CD4-positive, alpha-beta T cell treated with Interleukin-10 for 1 hour (primary cell): ENCODE measurements at places on chromosomes 13 and 19.

DNA sequence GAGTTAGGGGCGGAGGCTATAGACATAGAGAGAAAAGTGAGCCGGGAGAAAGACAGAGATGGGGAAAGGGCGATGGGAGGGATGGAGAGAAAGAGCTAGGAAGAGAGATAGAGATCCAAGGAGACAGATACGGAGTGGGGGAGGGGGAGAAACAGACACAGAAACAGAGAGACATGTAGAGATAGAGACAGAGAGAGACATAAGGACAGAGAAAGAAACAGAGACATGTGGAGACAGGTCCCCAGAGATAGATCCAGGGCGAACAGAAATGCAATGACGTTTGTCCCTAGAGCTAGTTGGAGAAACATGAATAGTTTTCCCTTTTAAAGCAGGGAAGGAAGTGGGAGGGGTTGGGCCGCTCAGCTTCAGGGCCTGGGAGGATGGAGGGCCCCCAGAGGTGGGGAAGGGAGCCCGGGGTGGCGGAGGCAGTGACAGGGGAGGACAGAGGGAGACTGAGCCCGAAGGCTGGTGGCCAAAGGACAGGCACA is 4.6 kb downstream of the PPP1R14A start:
- DNase-seq = no peak

GRCh38 chr13:51444922-51445321 is 7.9 kb downstream of the INTS6 start:
- peak; percentile 29 for DNase-seq

GRCh38 chr13:24254146-24254841 is 55.1 kb upstream of the C1QTNF9 start:
- peak; percentile 77 for DNase-seq

DNA sequence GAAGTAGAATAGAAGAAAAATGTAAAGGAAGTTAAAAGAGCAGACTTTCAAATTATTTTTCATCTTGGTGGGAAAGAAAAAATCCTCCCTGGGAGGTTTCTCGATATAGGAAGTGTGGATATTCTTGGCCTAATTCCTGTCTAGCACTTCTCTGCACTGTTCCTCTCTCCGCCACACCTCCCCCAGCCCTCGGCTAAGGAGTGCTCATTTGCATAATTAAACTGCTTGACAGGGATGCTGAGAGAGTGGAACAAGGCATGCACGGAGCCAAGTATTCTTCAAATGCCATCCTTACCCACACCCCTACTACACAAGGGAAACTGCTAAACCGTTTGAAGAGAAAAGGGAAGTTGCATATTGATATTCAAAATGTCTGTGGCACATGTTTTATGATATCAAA is 511.0 kb upstream of the HTR2A start:
- DNase-seq = no peak

- no peak for DNase-seq
These were observed 22.7 kb downstream of the HPN start for GRCh38 chr19:35063940-35064818.

DNA sequence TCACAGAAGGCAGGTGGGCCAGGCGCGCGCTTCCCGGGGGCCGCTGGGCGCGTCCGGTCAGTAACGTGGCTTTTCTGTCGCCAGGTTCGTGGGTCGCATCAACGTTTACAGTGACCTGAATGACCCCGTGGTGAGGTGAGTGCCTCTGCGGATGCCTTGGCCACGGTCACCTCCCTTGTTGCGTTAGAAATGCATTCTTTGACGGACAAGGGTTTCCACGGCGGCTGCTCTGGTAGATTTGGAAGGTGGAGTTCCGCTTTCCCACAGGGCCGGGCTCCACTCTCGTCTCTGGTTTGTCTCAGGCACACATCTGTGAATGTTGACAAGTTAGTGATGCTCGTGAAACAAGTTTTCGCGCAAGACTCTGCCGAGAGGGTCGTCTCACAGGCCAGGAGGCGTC is 130.0 kb downstream of the ATP11A start:
- DNase-seq = no peak

DNA sequence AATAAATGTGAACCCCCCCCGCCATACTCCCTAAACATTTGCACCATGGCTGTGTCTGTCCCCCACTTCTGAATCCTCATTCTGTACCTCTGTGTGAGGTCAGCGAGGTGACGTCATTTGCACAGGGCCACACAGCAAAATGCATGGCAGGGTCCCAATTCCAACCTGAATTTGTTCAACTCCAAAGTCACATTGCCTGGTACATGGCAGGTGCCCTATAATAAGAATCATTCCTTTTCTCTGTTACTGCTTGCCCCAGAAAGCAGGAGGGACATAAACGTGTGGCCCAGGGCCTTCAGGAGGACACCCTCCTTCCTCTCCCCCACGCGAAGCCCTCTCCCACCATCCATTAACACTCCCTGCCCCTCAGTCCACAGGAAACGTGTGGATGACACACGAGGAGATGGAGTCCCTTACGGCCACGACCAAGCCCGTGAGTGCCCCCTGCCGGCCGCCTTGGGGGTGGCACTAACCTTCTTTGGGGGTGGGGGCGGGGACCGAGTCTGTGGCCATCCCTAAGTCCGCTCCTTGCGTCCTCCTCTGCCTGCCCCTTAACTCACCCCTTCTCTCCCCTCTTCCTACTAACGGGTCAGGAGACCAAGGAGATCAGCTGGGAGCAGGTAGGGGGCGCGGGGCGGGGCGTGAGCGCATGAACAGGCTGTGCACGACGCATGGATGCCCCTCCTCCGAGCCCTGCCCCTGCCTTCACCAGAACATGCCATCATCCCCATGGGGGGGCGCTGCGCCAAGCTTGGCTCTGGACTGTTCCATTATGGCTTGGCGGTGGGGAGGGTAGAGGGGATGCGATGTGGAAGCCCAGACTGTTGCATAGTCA is 9.4 kb downstream of the HRC start:
- DNase-seq = peak; percentile 78

GRCh38 chr13:66069570-66069969 is 1160.6 kb downstream of the PCDH9 start:
- no peak for DNase-seq

DNA sequence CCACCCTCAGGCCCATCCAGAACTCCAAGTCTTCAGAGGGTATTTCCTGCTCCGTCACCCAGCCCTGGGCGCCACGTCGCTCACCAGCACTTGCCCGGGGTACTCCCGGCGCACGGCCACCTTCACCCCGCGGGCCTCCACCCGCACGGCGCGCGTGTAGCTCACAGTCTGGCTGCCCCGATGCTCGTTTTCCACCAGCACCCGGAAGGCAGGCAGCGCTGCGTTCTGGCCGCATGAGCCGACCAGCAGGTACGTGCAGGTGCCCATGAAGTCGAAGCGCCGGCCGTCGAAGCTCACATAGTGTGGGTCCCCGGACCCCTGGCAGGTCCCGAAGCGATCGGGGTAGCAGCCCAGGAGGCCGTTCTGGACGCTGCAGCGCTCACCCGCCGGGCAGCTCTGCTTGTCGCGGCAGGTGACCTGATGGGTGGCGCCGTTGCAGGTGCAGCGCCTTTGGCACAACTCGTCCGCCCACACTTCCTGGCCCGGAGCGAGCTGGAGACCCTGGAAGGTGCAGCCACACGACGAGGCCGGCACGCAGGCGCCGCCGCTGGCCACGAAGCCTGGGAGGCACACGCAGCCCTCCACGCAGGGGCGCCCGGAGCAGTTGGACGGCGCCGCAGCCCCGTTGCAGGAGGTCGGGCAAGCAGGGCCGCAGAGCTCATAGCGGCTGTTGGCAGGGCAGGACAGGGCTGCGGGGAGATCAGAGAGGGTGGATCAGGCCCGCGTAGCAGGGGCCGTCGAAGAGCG is 19.2 kb downstream of the FCGBP start:
- no peak for DNase-seq

DNA sequence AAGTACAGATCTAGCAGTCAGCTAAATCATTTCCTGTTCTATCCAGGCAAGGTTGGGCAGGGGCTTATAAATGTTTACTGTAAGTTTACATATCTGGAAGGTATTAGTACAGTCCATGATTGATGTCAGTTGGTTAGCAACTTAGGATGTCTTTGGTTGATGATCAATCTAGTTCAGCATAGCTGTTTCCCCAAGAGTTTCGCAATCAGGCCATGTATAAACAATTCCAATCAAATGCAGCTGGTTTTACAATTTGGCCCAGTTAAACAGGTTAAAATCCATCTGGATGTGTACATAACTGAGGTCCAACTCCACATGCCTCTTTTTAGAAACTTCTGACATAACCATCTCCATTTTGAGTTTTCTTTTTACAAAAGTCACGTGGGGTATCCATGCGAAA is 6.9 kb downstream of the ZNF221 start:
- DNase-seq = no peak

GRCh38 chr19:19057720-19058119 is 6.1 kb upstream of the SLC25A42 start:
- no peak for DNase-seq

DNA sequence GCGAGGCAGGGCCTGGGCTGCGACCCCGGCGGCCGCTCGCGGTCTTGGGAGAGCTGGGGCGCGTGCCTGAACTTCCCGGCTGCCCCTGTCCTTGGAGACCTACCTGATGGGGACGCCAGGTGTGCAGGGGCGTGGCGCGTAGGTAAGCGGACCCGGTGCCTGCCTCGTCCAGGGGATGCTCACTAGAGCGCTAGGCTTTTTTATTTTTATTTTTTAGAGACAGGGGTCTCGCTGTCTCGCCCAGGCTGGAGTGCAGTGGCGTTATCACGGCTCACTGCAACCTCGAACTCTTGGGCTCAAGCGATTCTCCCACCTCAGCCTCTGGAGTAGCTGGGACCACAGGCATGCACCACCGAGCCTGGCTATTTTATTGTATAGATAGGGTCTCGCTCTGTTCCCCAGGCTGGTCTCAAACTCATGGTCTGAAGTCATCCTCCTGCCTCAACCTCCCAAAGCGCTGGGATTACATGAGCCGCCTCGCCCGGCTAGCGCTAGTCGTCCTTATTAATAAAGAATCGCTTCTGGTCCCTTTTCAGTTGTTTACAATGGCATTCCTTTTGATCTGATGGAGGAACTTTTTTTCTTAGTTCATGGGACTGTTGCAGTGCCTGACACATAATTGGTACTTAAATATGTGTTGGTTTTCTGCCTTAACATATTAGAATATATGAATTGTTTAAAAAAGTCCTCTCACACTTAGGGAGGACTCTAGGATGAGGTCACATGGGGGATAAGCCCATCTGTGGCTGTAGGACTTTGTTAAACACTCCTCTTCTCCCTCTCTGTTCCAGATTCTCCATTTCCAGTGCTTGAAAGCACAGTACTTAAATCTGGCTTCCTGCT is 812 bp downstream of the DPY19L3 start:
- no peak for DNase-seq

- DNase-seq = no peak
These were observed 1220.5 kb upstream of the SLC10A2 start for GRCh38 chr13:104286566-104287290.
